ENCODE measurements at places on chromosomes 4 and X.

- DNase-seq, result no peak
Observed at GRCh38 chr4:70544279-70544868, 26.0 kb downstream of the AMTN start.

GRCh38 chrX:142999199-142999701 is 26.5 kb upstream of the SPANXN4 start:
- no peak for DNase-seq

- DNase-seq, result no peak
Observed at GRCh38 chrX:41029332-41029731, 55.9 kb upstream of the USP9X start.

GRCh38 chrX:31316340-31316991 is 244.6 kb upstream of the FTHL17 start:
- DNase-seq, result no peak

DNA sequence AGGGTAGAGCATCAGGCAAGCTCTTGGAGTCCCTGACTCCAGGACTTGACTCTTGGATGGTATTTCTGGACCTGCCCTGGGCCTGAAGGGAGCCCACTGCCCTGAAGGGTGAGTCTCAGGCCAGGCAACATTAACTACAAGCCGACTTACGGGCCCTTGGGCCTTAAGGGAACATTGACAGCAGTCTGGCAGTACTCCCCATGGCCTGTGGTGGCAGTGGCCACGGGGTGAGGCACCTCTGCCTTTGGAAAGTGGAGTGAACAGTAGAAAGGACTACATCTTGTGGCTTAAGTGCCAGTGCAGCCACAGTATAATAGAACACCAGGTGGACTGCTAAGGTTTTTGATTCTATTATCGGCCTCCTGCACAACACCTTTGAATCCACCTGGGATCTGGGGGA is 36.3 kb downstream of the SH3BGRL start:
- DNase-seq, result no peak
